ENCODE measurements at places on chromosomes 16 and 17. TPM values are rescaled to one million over a fixed set of nuclear protein-coding genes. Genes with fewer than 3 reads are reported as not detected.
A peak's percentile ranks its signal among the peaks of the same experiment; 100 is the strongest.

DNA sequence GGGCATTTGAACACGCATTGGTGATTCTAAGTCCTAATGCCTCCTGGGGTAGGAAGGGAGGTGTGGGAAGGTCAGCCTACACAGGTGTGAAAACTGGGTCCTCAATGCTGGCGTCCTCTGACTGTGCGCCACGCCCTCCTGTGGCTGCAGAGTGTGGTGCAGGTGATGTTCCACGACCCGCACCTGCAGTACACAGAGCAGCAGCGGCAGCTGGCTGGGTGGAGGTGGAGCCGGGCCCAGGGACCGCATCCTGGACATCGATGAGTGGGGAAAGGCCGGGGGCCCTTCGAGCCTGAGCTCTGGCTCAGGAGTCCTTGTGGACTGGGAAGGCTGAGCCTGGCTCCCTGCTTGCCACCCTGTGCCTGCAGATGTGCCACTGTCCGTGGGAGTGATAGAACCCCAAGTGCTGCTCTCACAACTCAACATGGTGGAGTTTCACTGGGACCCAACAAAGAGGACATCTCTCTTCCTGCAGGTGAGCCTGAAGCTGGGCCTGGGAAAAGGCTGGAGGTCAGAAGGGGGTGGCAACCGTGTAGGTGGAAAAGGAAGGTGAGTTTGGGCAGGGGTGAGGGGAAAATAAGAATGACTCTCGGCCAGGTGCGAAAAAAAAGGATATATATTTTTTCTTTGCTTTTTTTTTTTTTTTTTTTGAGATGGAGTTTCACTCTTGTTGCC lies 14.0 kb upstream of the STAC2 start:
- DNase-seq, result no peak

The OR4D1 gene
- not detected for total RNA-seq

- DNase-seq, result no peak
These were observed 265.8 kb upstream of the ELAC2 start for GRCh38 chr17:13283606-13284005.

DNA sequence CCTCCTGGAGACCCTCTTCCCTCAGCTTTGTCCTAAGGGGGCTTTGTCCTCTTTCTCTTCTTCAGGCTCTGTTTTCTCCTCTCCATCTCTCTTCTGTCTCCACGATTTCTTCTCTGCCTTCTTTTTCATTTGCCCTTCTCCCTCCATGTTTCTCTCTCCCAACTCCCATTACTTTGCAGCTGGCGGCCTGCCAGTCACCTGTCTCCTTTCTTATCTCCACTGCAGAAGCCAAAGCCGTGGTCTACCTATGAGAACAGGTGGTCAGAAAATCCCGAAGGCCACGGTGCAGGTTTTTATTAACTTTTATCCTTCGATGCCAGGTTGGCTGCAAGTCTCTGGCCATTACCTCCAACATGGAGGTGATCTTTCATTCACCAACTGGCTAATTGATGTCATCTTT lies 45.1 kb downstream of the FZD2 start:
- no peak for DNase-seq

The CASKIN1 gene
- total RNA-seq, result 3.6 TPM

- no peak for DNase-seq
These were observed 524.4 kb upstream of the ZFHX3 start for GRCh38 chr16:73572135-73572828.

The WNT9B gene
- not detected for total RNA-seq

DNA sequence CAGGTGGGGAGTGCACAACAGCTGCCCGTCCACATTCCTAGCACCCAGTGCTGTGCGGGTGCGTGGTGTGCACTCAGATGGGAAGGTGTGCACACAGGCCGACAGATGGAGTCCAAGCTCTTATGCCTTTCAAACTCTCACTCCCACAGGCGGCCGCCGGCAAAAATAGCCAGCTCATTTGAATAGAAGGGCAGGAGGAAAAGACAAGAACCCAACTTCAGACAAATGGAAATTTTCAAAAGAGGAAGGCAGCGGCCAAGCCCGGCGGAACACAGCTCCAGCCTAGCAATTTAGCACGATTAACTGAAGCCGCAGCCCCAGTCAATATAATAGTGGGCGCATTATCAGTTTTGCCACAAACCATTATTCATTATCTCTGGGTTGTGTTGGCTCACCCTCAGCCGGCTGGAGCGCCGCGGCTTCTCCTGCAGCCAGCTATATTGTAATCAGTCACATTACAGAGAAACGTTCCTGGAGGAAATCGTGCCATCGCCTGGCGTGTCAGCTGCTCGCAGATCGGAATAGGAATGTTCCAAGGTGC lies 103.9 kb upstream of the SEC14L1 start:
- DNase-seq, result peak; percentile 68

The DNAH9 gene
- total RNA-seq, result 0.37 TPM

GRCh38 chr16:54356391-54356790 lies 69.8 kb upstream of the IRX3 start:
- DNase-seq, result no peak

The ARHGAP27 gene
- total RNA-seq, result 2.0 TPM

DNA sequence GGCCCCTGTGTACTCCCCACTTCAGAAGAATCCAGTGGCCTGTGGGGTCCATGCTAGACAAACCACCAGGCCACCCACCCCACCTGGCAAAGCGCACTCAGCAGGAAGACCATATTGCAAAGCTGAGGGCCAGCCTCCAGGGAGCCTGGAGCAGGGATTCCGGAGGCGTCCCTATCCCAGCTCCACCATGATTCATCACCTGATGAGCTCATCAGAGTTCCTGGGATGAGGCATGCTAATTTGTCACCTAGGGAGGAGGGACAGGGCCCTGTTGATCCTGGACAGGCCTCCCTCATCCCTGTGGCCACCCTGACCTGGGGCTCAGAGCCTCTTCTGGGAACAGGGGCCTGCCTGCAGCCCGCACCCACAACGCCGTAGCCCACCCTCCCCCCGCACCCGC lies 131.6 kb upstream of the PLCG2 start:
- DNase-seq, result no peak

The CMTM2 gene
- total RNA-seq, result not detected

DNA sequence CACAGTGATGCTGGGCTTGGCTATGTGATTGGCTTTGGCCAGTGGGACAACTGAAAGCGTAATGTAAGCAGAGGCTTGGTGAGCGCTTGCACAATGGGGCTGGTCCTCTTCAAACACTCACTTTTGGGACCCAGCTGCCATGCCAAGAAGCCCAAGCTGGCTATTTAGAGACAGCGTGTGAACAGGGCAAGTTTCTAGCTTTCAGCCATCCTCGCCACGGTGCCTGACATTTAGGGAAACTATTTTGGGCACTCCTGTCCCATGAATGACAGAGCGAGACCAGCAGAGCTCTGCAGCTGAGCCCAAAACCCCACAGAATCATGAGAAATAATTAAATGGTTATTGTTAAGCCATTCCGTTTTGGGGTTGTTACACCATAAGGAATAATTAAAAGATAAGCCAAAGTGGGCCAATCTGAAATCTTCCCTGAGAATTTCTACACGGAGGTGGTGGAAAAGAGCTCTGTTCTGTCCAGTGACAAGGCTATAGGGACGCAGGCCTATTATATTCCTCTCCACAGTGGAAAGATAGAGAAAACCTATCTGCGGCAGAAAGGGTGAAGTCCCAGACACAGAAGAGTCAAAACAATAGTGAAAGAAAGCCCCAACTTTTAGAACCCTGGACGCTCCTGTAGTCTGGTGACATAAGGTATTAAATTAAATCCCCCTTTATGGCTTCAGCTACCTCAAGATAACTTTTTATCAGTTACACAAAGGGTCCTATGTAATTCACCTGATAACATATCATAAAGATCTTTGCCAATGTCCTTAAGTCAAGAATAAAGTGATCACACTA lies 10.8 kb upstream of the RPRML start:
- no peak for DNase-seq

DNA sequence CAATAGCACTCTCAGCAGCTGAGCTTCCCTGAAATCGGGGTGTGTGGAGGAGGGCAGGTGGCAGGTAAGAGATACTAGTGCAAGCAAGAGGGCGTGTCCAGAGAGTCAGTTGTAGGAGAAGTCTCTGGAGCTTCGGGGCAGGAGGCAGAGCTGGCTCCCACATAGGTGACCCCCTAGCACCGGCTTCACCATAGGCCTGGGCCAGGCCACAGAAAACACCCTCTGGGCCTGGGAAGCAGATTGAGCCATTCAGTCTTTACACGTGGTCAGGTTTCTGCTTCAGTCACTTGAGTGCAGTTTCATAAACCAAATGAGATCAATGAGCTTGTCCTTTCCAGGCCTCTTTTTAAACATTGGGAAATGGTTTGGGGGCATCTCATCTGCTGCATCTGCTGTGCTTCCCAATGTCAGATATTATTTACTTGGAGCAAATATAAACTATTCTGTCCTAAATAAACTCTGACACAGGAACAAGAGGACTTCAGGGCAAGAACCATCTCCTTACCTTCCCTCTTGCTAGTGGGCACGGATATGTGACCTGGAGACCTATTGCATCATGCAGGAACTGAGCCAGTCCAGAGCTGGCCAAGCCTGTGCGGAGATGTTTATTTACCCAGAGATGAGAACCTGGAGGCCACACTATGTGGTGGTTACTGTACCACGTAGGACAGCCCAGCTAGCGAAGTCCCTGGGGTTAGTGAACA lies 16.1 kb downstream of the CCR7 start:
- DNase-seq, result peak; percentile 72

DNA sequence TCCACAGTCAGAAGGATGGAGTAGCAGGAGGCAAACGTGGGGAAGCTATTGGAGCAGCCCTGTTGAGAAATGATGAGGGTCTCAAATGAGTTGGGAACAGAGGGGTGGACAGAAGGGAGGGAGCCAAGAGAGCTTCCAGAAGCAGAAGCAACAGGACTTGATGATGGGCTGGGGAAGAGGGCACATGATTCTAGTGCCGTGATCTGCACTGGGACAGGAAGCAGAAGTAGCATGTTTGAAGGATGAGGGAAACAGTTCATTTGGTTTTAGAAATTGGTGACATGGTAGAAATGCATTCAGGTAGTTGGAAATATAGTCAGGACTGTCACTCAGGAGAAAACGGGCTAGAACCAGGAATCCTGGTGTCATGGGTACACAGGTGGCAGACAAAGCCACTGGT lies 19.4 kb downstream of the EMP2 start:
- DNase-seq, result no peak

GRCh38 chr16:70432356-70432722 lies 6.6 kb downstream of the ST3GAL2 start:
- DNase-seq, result no peak

DNA sequence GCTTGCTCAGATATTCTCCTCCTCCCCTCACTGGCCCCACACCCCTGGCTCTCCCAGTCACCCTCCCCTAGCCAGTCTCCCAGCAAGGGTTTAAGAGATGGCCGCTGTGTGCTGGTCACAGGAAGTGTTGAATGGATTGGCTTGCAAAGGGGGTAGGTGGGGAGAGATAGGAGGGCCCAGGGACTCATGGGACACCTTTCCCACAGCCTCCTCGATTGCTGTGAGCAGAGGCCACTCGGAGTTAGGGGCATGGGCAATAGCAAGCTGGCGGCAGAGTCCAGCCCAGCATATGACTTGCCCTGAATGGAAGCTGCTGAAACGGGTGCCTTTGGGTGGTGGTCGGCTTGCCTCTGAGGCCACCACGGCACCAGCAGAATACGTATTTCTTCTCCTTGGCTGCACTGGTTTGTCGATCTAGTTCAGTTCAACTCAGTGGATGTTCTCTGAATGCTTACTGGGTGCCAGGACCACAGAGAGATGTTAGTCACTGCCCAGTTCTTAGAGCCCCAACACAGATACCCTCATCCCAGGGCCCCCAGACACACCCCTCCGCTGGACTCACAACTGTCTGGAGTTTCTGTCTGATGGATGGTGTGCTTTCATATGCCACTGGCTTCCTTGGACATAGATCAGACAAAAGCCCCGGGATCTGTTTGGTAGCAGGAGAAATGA lies 6.0 kb downstream of the WFIKKN2 start:
- peak; percentile 63 for DNase-seq

The ABI3 gene
- not detected for total RNA-seq

The FBXO47 gene
- total RNA-seq, result not detected

DNA sequence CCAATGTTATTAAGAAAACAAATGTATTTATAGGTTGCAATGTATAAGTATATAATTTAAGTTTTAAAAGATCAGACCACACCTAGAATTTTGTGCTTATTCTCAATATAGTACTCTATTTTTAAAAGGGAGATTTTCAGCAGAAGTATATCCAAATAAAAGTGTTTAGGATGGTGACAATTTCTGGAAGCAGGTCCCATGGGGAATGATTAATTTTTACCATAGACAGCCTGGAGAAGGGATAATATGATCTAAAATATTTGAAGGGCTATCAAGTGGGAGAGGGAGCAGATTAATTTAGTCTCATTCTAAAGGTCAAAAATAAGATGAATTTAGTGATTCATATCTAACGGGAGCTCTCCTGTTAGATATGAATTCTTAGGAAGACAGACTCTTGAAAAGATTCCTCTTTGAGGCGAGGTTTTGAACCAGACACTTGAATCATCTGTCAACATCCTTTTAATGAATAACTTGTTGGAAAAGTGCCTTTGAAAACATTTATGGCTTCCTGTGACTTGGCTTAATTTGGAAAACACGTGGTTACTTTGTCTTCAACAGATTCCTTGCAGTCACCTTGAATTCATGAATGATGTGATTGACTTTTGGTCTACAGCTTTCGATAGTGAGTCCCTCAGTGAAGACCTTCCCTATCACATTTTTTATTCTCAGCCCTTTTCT lies 29.3 kb upstream of the SMIM36 start:
- no peak for DNase-seq

- DNase-seq, result peak; percentile 97
These were observed 19.6 kb downstream of the MAP2K3 start for GRCh38 chr17:21304091-21304490.

The TNFRSF17 gene
- not detected for total RNA-seq

The EPX gene
- total RNA-seq, result not detected

The CLEC3A gene
- total RNA-seq, result not detected

GRCh38 chr16:68149596-68149995 lies 64.4 kb downstream of the NFATC3 start:
- DNase-seq, result no peak

DNA sequence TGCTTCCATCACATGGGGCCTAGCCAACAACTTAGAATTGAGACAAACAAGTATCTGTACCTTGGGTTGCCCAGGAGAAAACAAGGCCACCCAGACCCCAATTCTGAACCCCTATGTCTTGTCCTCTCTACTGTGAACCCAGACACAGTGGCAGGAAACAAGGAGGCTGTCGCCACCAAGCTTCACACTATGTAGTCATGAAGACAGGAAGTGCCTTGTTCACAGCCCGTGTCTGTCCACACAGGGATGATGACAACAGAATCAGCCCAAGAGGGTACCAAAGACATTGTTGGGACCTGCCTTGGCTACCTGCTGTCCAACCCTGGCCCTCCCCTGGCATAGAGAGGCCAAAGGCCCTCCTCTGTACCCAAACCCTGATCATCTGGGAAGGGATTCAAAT lies 84.8 kb downstream of the CDYL2 start:
- no peak for DNase-seq

- DNase-seq, result no peak
These were observed 28.4 kb downstream of the CDH13 start for GRCh38 chr16:82655072-82655714.

GRCh38 chr16:49454426-49455180 lies 81.0 kb downstream of the C16orf78 start:
- peak; percentile 79 for DNase-seq
